Ascending aorta (tissue), 2 donors: ENCODE measurements at places on chromosomes 6 and 20.

DNA sequence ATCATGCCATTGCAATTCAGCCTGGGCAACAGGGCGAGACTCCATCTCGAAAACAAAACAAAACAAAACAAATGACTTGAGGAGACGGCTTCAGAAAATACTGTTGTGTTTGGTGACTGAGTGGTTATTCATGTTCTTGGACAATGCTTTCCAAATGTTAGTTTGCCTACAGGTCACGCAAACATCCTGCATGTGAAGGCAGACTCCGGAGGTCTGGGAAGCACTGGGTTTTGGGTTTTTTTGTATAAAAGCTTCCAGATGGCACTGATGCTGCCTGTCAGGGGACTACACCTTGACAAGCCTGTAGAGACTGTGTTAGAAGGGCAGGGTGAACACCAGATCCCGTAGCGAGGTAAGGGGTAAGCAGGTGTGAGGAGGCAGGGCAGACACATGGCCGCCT lies 81.7 kb downstream of the THBS2 start:
- DNase-seq: no peak

DNA sequence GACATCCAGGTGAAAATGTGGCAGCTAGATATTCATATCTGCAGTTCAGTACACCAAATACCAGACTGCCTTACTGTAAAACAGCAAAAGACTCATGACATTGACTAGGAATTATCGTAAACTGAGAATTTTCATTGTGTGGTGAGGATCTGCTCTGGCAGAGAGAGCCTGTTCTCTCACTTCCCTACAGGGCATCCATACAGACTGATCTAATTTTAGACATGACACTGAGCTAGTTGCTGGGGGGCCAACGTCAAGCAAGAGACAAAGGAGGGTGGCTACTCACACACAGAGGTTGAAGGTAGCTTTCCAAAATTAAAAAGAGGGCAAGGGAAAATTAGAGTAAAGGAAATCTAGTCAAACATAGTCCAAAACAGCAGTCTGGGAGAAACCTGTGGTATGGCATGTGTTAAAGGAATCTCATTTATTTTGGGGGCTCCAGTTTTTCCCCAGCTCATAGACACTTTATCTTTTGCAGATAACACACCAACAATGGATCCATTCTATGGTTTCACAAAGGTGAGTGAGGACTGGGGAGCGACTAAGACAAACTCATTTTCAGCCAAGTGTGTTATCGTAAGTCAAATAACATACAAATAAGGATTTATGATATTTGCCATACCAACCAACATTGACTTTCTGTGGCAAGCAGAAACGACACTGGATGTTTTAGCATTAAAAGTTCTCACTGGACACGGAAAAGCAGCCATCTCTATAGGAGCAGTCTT lies 36.6 kb upstream of the NHSL1 start:
- no peak for DNase-seq

DNA sequence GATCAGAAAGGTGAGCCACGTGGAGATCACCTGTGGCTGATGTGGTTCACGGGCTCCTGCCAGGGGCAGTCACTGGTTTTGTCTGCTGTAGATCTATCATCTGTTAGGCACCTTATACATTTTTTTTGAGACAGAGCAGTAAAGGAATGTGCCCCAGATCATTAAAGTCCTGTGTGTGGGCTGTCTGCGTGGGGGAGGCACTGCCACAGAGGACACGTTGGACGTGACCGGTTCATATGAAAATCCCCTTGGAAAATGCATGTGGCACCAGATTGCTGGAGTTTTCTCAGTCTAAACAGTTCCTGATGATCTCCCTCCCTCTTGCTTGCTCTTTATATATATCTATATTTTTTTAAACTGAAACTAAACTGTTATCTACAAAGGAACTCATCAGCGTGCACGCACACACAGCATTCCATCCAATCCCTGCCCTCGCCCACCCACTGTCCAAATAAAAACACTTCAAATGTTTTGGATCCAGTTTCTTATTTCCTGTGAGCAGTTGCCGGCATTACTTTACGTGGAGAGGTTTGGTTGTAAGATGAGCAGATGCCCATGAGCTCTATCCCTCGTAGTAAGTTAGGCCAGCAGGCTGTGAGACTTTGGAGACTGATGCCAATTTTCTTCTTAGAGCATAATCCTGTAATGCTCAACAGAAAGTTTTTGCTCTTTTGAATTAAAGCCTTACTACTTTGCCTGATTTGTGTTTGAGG lies 161.6 kb upstream of the EXOC2 start:
- DNase-seq: no peak

DNA sequence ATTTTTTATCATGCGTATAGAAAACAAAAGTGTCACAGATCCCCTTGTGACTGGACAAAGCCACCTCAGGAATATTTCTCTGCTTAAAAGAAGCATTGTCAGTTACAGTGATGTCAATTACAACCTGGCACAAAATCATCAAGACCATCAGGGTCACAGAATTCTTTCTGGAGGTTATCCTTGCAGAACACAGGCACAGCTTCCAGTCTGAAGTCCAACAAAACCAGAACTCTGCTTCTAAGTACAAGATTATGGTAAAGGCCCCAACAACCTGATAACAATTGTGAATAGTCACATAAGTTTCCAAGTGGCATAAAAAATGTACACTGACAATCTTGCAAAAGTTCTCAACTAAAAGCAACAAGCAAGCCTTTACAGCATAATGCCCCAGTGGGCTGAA lies 21.0 kb downstream of the PLAGL2 start:
- DNase-seq: no peak

- DNase-seq: no peak
Measured at GRCh38 chr6:99588618-99589289, 17.9 kb upstream of the PRDM13 start.

- DNase-seq: no peak
Measured at GRCh38 chr6:157668713-157669112, 154.3 kb upstream of the SNX9 start.

DNA sequence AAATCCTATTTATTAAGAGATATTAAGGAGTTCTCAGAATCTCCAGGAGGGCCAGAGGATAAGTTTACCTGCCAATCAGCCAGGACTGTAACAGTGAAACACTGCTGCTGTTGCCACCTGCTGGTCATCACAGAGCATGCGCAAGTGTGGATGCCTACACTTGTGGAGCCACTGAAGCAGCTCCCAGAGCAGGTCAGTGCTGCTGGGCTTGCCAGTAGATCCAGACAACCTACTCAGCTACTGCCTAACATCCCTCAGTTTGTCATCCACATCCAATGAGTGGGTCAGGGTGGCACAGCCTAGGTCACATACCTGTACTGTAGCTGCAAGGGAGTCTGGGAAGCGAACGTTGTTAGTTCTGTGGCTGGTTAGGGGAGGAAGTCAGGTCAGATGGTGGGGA lies 18.3 kb upstream of the NHSL1 start:
- no peak for DNase-seq

DNA sequence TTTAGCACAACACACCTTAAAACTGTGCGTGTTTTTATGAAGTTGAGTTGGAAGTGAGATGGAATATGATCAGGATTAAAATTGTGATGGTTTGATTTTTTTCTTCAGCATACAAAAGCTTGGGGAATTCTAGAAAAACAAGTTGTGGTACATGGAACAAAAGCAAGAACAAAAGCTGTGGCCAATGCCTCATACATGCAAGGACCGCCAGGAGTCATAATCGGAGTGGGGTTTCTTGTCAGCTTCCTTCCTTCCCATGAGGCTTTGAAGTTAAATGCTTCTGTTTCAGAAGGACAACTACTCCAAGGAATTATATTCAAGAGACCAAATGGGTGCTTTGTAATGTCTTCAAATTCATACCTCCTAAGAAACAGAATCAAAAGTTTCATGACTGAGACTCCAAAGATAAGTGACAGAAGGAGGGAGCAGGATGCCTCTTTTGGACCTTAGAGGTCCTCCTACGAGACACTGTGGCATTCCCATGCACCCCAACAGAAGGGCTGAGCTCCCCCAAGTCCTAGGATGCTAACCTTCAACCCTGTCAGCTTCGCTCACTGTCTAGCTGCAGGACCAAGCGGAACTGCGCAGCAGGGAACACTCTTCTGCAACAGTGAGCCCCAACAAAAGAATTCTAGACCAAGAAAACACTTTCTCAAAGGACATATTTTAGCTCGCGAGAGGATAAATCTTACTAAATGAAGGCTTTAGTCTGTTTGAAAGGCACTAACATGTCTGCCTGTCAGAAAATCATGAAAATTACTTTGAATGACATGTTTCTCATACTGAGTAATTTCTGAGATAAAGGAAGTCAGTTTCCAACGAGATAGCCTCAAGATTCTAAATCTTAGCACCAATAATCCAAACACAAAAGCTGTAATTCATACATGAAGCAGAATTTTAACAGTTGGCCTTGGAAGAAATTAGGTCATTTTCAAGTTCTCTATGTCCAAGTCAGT lies 108.5 kb upstream of the NHSL1 start:
- DNase-seq: no peak

GRCh38 chr6:43488667-43489276 lies 11.4 kb downstream of the TJAP1 start:
- no peak for DNase-seq

GRCh38 chr20:20174089-20174835 lies 121.9 kb downstream of the CFAP61 start:
- no peak for DNase-seq

DNA sequence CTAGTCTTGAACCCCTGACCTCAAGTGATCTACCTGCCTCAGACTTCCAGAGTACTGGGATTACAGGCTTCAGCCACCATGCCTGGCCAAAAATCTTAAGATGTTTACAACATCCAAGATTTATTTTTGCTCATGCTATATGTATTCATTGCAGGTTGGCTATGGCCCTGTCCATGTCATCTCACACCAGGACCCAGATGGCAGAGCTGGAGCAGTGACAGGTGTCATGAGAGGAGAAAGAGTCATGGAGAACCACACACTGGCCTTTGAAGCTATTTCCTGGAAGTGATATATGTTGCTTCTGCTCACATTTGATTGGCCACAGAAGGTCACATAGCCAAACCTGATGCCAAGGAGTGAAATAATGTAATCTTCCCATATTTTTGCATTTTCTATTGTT lies 13.8 kb upstream of the DDR1 start:
- DNase-seq: no peak

DNA sequence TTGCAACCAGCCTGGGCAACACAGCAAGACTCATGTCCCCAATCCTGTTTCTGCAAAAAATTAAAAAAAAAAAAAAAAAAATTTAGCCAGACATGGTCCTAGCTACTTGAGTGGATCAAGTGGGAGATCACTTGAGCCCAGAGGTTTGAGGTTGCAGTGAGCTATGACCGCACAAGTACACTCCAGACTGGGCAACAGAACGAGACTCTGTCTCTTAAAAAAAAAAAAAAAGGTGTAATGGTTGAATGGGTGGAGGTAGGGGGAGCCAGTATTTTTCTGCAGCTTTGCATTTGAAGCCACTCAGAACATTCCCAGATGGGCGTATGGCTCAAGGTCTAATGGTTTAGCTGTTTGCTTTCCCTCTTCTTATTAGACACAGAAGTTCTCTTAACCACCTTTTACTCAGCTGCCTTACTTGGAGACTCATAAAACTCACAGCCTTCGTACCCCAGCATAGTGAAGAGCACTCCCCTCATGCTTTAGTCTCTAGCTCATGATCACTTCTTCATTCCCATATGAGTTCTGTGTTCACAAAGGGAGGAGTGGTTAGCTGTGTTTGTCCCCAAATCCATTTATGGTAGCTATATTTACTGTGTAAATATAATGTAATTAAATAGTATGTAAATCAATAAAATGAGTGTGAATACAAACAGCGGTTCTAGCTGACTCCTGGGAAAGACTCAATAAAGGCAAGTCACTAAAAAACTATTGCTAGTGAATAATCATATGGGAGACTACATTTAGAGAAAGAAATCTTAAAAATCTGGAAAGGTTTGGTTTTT lies 9.0 kb downstream of the FKBP1A start:
- DNase-seq: no peak

- DNase-seq: no peak
Measured at GRCh38 chr20:33689973-33690372, 3.8 kb upstream of the E2F1 start.

DNA sequence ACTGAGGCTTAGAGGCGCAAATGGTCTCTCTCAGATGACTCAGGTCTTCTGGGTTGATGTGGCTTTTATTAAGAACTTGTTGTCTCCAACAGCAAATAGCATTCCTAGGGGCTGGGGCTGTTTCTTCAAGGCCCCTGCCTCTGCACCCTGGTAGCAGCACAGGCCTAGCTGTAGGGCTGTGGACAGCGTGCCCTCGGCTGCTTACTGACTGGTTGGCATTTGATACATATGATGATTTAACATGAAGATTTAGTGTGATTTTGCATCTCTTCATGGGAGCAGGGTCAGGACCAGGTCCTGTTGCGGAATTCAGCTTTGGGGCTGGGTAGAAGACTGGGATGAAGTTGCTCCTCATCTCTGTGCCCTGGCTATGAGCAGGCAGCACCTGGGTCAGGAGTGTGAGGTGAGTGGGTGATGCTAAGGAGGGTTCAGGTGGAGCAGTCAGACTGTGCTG lies 24.3 kb upstream of the IER3 start:
- no peak for DNase-seq

DNA sequence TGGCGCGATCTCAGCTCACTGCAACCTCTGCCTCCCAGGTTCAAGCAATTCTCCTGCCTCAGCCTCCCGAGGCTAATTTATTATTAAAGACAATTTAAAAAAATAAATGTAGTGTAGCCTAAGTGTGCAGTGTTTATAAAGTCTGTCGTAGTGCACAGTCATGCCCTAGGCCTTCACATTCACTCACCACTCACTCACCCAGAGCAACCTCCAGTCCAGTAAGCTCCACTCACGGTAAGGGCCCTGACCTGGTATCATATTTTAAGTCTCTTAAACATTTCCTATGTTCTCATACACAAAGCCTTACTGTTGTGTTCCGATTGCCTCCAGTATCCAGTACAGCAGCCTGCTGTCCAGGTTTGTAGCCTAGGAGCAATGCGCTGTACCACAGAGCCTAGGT lies 168.2 kb upstream of the FOXQ1 start:
- DNase-seq: no peak

DNA sequence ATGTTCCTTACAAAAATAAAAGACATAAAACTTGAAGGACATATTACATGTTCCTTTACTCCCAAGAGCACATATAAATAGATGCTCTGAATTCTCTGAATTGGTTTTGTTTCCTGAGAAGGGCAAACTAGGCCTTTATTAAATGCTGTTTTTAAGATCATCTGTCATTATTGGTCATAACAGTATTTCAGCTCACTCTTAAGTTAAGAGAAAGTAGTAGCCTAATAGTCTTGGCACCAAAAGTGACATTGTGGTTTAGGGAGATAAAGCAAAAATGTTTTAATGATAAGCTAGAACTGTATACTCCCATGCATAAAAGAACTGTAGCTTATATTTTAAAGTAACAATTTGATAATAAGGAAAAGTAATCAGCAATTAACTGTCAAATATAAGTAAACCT lies 361.1 kb upstream of the PTCHD4 start:
- DNase-seq: no peak

- no peak for DNase-seq
Measured at GRCh38 chr6:13655700-13656099, 40.6 kb downstream of the NOL7 start.

GRCh38 chr6:155235087-155235486 lies 28.7 kb upstream of the CLDN20 start:
- no peak for DNase-seq
